Stimulated activated CD4-positive, alpha-beta T cell treated with anti-CD3 and anti-CD28 coated beads, Interleukin-1b, Interleukin-23, amount 100 ng/mL, for 1 hour (primary cell): ENCODE measurements at places on chromosomes 7 and 10.
A peak's percentile ranks its signal among the peaks of the same experiment; 100 is the strongest.

DNA sequence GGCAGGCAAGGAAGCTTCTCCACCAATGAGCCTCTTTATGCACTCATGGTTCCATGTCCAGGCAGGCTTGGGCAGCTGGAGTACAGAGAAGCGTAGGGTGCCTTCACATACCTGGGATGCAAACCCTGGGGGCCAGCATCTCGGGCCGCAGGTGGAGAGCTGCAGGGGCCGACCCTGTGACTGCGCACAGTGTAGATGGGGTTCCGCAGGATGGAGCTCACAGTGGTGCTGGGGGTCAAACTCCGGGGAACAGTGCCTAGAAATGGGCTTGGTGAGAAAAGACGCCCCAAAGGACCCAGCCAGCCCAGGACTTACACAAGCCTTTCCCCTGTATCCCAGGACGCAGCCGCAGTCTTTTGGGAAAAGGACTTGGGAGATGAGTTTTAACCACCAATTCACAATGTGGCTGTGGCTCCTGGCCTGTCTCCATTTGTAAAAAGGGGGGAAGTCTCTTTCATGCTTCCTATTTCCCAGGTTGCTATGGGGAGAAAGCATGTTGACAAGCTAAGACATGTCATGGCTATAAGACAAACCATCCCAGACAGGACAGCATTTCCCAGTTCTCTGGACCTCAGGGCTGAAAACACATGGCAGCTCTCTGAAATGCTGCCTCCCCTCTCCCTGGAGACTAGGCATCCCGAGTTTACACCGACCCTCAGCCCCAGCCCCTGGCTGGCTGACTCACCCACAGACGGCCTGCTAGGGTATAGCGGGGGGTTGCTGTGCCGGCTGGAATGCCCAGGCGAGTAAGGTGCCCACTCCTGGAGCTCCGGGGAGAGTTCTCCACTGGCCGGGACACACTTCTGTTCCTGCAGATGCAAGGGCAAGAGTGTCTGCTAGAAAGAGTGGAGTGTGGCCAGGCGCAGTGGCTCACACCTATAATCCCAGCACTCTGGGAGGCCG is 107.1 kb downstream of the DLG5 start:
- no peak for DNase-seq

- no peak for DNase-seq
Measured at GRCh38 chr7:157684157-157684908, 347.5 kb downstream of the DNAJB6 start.

GRCh38 chr10:44960482-44961229 is 1.1 kb downstream of the RASSF4 start:
- no peak for DNase-seq

DNA sequence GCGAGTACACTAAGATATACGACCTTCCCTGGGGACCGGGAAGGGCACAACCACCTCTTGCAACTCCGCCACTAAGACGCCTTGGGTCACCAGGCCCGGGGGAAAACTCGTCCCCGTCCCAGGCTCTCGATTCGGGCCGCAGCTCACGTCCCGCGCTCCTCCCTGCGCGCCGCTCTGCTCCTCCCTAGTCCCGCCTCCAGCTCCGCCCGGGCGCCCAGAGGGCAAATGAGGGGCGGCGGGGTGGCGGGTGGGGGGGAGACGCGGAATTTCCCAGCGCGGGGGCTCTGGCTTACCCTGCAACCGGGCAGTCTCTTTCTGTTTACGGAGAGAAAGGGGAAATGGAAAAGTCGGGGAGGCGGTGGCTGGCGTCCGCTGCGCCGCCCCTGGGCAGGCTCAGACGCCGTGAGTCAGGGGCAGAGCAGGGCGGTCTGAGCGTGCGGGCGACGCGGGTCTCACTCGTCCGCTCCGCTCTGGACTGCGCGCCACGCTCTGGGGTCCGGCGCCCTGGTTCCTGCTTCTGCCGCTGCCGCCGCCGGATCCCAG is at the start of gene MAP3K8:
TSS of gene MAP3K8 (plus strand) at position 455 of the 543 bp plus-strand sequence. CDS start 4,755 bp downstream, outside the sequence.
- peak; percentile 50 for DNase-seq

GRCh38 chr10:22742678-22743077 is 28.3 kb upstream of the PIP4K2A start:
- DNase-seq = no peak

DNA sequence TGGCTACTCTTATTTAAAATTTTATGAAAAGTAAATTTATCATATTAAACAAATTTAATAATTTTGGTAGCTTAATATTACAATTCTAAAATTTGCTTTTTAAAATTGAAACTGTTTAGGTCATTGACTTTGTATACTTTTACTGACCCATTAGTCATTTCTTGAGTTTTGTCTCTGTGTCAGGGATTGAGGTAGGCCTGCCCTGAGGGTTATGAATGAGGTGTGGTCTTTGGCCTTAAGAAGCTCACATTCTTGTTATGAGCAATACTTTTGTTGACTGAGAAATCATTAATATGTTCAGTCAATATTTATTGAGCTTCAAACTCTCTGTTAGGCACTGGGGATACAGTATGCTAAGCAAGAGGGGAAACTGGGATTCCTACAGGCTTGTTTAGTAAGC is 47.0 kb upstream of the RPA3 start:
- DNase-seq = no peak

DNA sequence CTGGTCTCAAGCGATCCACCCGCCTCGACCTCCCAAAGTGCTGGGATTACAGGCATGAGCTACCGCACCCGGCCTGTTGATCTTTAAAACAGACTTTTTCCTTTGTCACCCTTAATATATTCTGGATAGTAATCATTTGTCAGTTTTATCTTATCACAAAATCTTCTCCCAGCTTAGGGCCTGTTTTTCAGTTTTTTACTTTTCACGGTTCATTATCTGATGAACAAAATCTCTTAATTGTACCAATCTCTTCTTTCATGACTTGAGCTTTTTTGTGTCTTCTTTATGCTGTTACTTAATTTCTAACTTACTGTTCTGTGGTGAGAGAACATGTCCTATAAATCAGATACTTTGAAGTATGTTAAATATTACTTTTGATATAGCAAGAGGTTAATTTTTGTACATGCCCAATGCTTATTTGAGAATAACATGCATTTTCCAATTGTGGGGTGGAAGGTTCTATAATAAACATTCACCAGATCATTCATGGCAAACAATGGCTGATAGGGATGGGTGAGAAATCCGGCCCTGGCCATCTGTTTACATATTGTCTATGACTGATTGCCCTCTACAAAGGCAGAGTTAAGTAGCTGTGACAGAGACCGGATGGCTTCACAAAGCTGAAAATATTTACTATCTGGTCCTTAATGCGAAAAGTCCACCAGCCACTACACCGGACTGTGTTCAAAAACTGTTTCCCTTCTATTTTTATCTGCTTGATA is 5.3 kb downstream of the PAPOLB start:
- DNase-seq = no peak

- no peak for DNase-seq
Measured at GRCh38 chr7:44185729-44186128, 3.5 kb downstream of the GCK start.
